ENCODE measurements at places on chromosomes 2 and 18.

- no peak for DNase-seq
Measured at GRCh38 chr18:13610555-13611141, 115.7 kb downstream of the FAM210A start.

DNA sequence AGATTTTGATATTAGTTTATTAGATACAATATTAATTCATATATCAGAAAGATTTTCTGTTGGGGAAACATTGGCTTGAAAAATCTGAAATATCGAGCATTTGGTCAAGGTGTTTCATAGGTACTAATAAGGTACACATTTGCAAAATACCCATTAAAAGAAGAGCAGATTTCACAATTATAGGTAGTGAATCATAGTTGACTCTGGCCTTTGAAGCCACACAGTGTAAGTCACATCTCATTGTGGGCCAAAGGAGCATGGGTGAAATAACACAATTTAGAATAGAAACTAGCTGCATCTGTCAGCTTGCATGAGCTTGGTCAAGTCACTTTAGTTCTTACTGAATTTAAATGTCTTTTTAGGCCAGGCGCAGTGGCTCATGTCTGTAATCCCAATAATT lies 4.9 kb downstream of the KDM3A start:
- no peak for DNase-seq

DNA sequence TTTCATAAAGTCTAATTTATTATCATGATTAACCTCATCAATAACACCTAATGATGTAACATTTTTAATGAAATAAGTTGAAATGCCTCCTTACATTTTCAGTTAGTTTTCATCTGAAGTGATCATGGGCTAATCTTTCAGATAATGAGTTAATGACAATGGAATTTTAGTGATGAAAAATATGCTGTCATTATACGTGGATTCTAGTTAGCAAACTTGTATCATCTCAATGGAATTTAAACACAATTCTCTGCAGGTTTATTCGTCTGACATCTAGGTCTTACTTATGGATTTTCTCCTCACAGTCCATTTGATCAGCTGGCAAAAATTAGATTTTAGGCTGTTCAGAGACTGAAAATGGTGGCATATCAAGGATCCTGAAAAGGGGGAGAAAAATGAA lies 885.0 kb downstream of the SLC4A3 start:
- DNase-seq = no peak

DNA sequence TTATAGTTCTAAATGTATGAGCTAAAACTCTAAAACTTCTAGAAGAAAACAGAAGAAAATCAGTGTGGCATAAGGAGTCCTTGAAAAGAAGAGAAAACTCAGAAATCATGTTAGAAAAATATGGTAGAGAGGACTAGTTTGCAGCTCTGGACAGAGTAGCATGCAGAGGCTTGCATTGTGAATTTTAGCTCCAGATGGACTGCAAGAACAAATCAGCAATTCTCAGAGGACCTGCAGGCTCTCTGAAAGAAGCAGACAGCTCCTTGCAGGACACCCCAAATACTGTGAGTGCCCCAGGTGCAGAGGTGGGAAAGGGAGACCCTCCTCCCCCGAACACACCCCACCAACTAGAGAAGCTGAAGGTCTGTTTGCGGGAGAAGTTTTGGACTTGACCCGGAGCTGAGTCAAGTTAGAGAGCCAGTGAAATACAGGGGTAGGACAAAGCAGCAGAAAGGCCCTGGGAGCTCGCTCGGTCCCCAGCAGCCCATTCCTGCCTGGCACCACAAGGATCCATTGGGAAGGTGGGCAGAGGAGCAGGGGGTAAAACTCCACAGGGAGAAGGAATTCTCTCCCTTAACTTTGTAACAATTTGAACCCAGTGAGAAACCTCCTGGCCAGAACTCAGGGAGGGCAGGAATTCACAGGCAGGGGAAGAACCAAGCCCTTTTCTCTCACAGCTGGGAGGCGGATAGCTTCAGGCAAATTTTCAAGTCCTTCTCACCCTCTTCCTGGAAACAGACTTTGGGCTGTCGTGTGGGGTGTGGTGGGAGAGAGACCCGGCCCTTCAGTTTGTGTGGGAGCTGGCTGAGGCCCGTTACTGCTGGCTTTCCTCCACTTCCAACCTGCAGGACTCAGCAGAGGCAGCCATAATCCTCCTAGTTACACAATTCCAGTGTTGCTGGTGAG lies 216.2 kb upstream of the SLC35G4 start:
- DNase-seq = no peak

- DNase-seq = no peak
Measured at GRCh38 chr2:163610817-163611556, 124.8 kb downstream of the FIGN start.

DNA sequence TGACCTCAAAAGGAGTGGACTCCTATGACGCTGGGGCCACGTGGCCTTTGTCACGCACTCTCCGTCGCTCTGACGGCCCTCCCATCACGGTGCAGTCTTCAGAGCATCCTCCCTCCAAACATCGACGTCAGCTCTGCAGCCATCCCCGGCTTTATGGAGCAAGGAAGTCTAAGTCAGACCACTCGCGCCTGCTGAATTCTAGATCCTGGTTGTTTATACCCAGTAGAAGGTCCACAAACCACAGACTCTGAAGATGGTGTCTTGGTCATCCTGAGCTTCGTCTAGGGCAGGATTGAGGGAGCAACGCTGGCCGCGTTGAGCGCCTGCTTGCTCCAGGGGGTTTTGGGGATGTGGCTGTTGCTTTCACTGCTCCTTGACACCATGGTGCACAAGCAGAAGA lies 228.0 kb upstream of the SALL3 start:
- DNase-seq = no peak

DNA sequence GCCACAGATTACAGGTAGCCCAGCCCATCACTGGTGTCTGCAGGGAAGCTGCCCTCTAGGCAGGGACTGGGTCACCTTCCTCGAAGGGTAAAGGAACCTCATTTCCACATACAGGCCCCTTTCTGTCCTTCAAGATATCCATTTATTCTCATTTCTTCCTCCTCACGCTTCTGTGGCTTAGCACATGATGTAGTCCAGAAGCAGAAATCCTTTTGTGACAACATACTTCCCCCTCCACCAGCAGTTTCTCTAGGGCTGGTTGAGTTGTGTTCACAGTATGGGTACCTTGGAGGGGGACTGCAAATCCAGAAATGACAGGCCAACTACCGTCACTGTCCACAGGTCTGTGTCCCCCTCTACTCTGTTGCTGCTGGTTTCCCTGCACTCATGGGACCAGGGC lies 364.9 kb downstream of the ANAPC1 start:
- DNase-seq = no peak

DNA sequence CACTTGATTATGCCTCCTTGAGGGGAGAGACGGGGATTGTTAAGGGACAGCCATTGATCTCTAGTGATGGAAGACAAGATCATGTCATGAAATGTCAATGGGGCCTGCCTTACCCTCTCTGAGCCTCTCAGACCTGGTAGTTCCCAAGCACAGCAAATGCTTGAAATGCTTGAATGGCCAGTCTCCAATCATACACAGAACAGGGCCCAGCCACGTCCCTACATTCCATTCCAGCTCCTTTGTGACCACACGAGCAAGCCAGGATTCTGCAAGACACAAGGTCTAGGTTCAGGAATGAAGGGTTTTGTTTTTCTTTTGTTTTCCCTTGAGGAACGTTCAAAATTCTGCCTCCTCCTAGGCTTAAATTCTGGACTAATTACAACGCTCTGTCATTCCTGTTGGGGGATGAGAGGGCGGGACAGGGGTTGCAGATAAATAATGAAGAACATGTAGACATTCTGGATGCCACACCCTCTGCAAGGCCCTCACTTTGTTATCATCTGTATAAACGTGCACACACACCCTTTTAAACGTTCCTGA lies 98.1 kb upstream of the YPEL5 start:
- no peak for DNase-seq

GRCh38 chr2:217938036-217938435 lies 64.8 kb downstream of the TNS1 start:
- no peak for DNase-seq

DNA sequence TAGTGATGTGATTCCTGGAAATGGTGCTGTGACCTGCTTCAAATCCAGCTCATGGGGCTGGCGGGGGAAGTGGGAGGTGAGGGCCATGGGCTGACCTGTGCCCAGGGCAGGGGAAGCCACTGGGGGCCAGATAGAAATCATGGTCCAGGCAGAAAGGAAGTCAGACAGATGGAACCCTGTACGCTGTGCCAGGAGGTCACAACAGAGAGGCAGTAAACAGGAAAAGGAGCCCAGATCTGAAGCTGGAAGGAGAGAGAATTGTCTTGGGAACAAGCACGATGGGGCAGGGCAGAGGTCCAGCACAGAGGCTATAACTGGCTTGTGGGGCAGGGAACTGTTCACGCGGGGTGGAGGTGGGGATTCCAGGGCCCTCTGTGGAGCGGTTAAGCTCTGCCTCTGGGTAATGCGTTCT lies 76.0 kb downstream of the RNF144A start:
- no peak for DNase-seq

DNA sequence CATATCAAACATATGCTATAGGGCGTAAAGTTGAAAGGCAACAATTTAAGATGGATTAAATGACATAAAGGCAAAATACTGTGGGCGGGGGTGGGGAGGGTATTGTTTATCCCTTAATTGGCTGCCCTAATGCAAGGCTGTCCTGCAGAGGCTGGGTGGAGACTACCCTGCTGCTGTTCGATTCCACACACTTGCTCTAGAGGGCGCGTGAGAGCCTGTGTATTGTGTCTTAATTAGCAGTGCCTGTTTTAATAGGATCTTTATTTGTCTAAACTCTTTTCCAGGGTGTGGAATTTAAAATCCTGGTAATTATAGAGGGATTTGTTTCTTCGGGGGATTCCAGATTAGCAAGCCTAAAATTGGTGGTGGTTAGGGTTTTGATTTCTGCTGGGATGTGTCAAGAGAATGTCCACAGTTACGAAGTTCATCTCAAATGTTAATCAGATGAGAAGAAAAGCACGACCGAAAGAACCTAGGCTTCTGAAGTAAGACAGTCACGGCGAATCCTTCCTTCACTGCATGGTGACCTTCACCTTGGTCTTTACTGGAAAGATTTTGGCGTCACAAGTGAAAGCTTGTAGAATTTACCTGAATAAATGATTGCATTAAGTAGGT lies 103.5 kb upstream of the MAP3K20 start:
- DNase-seq = no peak

- no peak for DNase-seq
Measured at GRCh38 chr2:123364243-123364896, 660.7 kb upstream of the CNTNAP5 start.

DNA sequence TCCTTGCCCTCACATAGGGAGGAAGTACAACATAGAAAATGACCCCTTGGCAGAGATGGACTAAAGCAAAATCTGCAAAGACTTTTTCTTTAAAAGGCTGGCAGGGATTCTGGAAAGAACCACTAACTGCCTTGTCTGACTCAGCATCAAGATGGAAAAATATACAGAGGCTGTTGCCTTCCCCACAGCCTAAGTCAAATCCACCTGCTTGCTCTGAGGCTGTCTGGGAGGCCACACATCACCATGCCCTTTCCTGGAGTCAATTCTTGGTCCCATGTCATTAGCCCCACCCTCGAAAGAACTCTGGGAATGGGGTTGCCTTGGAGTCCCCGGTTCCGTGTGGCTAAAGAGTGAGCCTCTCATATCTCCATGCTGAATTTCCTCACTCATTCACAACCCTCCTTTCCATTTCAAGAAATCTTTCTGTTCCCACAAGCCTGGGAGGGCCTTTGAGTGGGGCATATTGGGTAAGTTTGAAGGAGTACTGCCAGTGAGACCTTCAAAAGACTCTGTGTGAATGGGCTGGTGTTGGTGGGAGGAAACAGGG lies 39.4 kb downstream of the BMP10 start:
- no peak for DNase-seq

- no peak for DNase-seq
Measured at GRCh38 chr2:106065268-106065982, 128.7 kb downstream of the UXS1 start.
